Stimulated activated CD8-positive, alpha-beta memory T cell treated with anti-CD3 and anti-CD28 coated beads, Interleukin-15, amount 100 ng/mL, for 24 hours (primary cell): ENCODE measurements at places on chromosomes 12 and 14.

GRCh38 chr12:25242981-25243679 is 7.6 kb downstream of the KRAS start:
- DNase-seq: no peak

DNA sequence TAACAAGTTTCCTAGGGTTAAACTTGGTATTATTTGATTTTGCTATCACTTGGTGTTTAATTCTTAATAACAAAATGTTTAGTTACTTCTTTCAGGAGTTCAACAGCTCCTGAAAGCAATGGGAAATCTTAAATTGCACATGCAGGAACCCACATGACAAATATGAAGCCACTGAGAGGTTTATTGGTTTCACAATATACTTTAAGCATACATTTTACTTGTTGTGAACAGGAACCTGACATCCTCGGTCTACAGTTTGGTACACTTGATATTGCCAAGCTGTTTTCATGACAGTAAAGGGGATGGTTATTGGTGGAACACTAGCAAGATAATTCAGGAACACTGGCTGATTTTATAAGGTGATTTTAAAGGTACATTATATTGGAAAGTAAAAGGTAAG is 46.2 kb downstream of the SLC38A1 start:
- no peak for DNase-seq

DNA sequence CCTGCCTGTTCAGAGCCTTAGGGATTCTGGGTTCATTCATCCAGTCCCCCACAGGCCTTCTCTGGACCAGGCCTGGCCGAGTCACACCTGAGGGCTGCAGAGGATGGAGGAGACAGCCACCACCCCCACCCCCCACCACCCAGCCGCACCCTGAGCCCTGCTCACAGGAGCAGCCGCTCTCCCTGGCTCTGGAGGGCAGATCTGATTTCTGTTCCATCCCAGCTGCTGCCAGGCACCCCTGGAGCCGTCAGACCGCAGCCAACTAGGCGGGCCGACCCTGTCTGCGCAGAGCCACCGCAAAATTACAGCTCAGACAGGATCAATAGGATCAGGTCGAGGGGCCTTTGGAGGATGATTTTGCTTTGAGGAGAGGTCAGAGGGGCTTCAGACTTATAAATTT is 154.6 kb upstream of the MYL2 start:
- DNase-seq: no peak

GRCh38 chr14:95229749-95230148 is 72.4 kb upstream of the DICER1 start:
- no peak for DNase-seq

DNA sequence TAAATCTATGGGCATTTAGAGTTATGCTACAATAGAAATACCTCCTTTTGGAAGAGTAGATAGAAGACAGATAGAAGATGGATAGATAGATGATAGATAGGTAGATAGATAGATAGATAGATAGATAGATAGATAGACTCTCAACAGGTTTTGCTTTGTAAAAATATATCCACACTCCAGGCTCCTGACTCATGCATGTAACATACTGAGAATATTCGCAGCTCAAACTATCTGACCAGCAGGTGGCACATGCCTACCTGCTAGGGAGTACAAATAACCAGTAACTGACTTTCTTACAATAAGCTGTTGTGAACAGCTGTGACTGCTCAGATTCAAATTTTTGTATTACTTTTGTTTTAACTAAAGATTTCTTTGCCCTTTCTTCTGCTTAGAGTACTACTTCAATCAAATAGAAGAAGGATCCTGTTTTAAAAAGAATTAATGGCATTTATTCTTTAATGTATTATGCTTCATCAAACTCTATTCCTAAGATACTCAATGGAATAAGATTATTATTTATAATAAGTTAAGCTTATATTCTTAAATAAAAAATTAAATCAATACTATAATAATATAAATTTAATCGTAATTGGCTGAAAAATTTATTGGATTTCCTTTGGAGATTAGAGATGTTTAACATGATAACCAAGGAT is 15.8 kb upstream of the CPNE8 start:
- DNase-seq: no peak

DNA sequence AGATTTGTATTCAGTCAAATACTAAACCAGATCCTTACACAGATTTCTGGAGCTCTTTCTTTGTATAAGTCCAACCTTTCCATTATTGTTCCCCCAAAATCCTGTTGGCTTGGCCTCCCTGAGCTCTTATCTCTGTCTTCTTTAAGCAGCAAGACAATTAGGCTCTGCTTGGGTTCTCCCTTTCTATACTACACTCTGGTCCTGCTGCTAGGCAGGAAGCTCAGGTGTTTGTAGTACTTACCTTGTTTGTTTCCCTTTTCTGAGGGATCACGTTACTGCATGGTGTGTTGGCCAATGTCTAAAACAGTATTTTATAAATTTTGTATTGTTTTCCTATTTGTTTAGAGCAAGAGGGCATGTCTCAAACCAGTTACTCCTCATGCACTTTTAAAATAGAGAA is 192.9 kb downstream of the PRKD1 start:
- no peak for DNase-seq

GRCh38 chr12:68332728-68333630 is 817 bp upstream of the MDM1 start:
- DNase-seq: no peak

GRCh38 chr12:11771356-11771755 is 121.9 kb downstream of the ETV6 start:
- DNase-seq: no peak

DNA sequence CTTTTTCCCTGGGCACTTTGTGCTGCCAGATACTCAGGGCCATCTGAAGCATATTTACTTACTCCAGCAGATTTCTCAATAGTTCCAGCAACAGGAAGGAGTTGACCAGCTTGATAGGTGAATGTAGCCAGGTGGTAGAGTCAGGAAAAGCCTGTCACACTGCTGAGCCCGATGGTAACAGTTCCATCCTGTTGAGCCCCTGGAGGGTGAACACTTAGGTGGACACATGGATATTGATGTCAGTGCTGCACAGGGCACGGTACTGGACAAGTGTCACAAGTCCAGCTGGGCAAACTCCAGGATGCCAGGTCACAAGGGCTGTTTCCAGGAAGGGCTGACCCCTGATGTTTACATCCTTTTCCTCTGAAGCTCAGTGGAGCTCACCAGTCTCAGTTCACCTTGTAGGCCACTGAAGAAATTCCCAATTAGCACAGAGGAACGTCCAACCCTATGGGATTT is 2.3 kb upstream of the SMOC1 start:
- DNase-seq: no peak

GRCh38 chr14:57078054-57078453 is 190.7 kb downstream of the EXOC5 start:
- DNase-seq: no peak

DNA sequence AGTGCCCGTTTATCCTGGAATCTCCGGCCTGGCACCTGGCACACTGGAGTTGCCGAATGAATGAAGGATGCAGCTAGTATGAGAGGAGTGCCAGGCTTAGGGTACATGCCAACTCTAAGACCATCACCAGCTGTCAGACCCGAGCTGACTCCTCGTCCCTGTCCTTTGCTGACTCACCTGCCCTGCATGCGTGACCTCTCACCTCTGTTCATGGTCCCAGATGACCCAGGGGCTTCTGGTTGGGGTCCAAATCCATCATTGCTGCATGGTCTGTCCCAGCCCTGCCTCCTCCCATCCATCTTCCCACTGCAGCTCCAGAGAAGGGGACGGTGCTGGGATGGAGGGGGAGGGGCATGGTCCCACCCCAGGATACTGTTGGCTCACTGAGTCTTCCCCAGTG is 9.9 kb upstream of the FAM222A start:
- DNase-seq: no peak

- no peak for DNase-seq
Measured at GRCh38 chr12:6820166-6820565, 1.5 kb upstream of the GPR162 start.
